ENCODE measurements at places on chromosomes 7 and 10. TPM values are rescaled to one million over a fixed set of nuclear protein-coding genes. Genes with fewer than 3 reads are reported as not detected.

EGFR gene
- total RNA-seq = not detected

HGF gene
- total RNA-seq = not detected

GPR158 gene
- not detected for total RNA-seq

MRC1 gene
- not detected for total RNA-seq

HEPACAM2 gene
- 0.21 TPM for total RNA-seq

WNT16 gene
- not detected for total RNA-seq

TRIM74 gene
- total RNA-seq = 0.63 TPM

SPAG6 gene
- 0.24 TPM for total RNA-seq
